Muscle of arm (tissue), 14 donors: ENCODE measurements at places on chromosomes 3 and 15.

GRCh38 chr3:71109977-71110285 lies 473.6 kb downstream of the FOXP1 start:
- no peak for DNase-seq

- DNase-seq: peak; percentile 70
These were observed 5.5 kb downstream of the CPNE4 start for GRCh38 chr3:132029182-132029902.

- DNase-seq: no peak
These were observed 16.9 kb upstream of the C3orf38 start for GRCh38 chr3:88132894-88133293.

DNA sequence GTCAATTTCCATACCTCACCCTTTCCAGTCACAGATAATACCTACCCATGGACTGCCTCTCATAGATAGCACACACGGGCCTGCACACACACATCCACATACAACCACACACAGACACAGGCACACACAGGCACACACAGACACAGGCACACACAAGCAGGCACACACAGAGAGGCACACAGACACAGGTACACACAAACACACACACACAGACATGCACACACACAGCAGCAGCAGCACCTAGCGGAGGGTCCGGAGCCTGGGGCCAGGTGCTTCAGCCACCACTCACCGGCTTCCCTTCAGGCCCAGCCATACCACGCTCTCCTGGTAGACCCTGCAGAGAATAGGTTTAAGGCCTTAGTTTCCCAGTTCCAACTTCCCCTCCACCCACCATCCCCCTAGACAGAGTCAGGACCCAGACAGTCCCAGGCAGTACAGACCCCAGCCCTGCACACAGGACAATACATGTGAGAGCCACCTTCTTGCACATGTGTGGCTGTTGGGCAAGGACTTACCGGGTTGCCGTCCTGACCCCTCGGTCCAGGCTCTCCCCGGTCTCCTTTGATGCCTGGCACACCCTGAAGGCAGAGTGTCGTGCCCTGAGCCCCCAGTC lies 10.5 kb upstream of the UCN2 start:
- no peak for DNase-seq

DNA sequence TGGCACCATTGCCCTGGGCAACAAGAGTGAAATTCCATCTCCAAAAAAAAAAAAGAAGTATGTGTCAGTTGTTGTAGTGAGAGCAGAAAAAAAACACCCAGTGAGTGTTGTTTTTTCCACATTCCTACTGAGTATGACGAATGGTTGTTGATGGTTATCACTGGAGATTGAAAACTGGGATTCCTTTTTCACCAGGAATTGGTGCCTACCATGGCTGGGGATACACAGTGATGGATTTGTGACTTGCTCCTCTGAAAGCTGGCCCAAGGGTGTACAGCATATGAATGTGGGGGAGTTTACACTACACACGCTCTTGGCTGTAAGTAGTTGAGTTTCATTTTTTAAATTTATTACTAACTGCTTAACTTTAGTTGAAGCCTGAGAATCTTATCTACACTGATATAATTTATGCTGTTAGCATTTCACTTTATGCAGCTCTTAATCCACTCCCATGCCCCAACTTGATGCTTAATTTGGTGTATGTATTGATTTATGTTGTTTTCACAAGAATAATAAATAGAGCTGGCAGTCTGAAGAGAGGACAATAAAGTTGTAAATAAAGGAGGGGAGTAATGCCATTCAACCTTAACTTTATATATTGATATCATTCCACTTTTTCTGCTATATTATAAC lies 56.0 kb upstream of the MME start:
- no peak for DNase-seq

DNA sequence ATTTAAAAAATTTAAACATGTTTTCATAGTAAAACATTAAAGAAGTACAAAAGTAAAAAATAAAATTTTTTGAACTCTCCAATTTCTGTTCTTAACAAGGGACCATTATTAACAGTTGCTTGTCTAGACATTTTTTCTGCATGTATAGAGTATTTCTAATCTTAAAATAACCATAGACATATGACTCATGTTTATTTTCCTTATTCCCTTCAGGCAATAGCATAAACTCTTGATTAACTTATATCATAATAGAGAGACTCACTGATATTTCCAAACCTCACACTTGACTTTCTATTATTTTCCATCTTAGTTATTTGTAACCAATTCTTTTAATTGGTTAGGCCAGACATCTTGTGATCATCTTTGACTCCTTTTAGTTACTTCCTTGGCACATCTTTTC lies 325.6 kb upstream of the SOX14 start:
- DNase-seq: no peak

DNA sequence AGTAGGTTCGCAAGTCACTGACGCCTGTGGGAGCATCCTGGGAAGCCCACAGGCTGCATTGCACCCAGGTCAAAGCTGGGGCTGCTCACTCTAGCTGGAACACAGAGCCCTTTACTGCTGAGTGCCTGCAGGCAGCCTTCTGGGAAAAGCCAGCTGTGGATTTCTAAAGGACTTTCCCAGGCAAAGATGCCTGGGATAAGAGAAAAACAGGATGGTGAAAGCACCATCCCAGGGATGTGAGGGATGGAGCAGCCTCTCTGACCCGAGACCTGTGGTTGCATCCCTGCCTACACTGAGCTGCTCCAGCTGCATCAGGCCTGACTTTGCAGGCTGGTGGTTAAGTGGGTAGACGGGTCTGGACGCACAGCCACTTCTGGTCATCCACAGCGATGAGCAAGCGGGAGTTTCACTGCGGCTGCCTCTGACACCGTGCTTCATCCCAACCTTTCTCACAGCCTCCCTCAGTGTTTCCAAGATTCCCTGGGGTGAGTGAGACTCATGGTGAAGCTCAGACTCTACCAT lies 52.5 kb upstream of the AMOTL2 start:
- DNase-seq: no peak

GRCh38 chr3:50637945-50638344 lies 21.0 kb downstream of the MAPKAPK3 start:
- no peak for DNase-seq

DNA sequence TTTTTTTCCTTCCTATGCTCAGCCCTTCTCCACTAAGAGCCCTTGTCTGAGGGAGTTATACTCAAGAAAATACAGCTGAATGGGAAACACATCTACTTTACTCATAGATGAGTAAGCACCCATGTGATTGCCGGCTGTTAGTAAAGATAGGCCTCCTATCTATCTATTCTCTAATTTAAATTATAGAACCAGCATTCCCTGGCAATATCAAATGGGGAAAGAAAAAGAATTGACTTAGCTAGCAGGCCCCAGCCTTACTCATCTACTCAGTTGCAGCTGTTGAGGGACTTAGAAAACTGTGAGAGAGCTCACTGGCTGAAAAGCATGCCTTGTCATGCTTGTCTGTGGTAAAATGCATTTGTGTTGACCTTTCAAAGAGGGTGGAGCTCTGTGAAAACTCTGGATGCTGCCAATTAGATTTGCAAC lies 116.9 kb upstream of the LRRFIP2 start:
- DNase-seq: no peak

DNA sequence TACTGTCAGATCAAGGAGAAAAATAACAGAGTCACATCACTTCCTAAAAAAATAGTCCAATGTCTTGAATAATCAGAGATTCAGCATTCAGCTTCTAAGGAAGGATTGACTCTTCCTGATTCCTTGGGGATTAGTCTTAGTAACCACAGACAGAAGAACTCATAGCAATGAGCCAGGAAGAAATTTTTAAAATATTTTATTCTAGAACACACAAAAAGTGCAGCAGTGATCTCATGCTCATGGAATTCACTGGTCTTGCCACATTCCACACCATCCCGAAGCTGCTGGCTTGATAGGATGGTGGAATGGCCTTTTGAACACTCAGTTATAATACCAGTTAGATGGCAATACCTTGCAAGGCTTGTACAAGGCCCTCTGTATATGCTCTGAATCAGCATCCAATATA lies 43.0 kb upstream of the ABI3BP start:
- no peak for DNase-seq

GRCh38 chr15:57345584-57345983 lies 30.7 kb upstream of the CGNL1 start:
- DNase-seq: no peak

- DNase-seq: no peak
These were observed 10.1 kb downstream of the PCSK6 start for GRCh38 chr15:101479342-101479845.

- DNase-seq: no peak
These were observed 104.0 kb downstream of the CYP19A1 start for GRCh38 chr15:51234176-51234927.

DNA sequence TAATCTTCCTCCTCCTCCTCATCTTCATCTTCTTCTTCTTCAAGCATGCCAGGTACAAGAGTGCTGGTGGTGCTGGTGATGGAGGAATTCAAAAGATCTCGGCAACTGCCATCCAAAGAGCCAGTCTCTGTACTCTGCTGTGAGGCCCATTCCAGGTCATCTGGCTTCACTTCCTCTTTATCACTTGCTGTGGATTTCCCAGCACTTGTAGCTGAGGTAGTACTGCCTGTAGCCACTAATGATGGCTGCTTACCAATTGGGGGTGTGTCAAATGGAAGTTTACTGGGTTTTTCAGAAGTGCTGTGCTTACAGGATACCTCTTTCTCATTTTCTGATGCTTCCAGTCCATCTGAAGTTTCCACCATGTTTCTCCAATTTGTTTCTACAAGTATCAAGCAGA lies 28.8 kb upstream of the SHC4 start:
- no peak for DNase-seq

DNA sequence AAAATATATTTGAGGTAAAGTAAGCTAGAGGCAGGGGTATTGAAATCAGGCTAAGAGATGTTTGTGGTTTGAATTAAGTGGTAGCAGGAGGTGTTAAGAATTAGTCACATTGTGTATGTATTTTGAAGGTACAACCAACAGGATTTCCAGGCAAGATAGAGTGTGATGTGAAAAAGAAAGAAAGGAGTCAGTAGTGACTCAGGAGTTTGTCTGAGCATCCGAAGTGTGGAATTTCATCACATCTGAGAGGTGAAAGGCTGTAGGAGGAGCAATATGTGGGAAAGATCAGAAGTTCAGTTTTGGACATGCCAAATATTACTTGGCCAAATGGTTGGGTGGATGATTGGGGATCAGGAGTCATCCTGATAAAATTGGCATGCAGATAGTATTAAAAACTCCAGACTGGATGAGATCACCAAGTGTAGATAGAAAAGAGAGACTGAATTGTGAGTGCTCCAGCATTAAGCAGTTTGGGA lies 32.1 kb upstream of the EBLN2 start:
- peak; percentile 17 for DNase-seq

GRCh38 chr3:31312400-31312799 lies 220.3 kb upstream of the STT3B start:
- no peak for DNase-seq

GRCh38 chr3:97793420-97794019 lies 28.3 kb upstream of the CRYBG3 start:
- DNase-seq: peak; percentile 67

DNA sequence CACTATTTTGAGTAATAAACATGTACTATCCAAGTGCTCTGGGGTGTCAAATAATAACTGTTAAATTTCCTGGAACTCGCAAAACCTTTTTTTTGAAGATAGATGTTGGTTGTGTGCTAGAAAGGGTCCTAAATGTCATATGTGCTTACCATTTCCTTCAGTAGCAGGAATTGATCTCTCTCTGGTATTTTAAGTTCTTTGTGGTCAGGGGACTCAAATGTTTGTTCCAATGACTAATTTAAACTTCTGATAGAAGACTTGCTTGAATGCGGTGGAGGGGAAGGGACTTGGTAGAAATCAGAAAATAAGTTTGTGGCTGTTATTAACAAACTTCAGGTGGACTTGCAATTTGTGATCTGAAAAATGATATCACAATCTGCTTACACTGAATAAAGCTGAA lies 26.8 kb downstream of the ARIH2 start:
- DNase-seq: no peak

DNA sequence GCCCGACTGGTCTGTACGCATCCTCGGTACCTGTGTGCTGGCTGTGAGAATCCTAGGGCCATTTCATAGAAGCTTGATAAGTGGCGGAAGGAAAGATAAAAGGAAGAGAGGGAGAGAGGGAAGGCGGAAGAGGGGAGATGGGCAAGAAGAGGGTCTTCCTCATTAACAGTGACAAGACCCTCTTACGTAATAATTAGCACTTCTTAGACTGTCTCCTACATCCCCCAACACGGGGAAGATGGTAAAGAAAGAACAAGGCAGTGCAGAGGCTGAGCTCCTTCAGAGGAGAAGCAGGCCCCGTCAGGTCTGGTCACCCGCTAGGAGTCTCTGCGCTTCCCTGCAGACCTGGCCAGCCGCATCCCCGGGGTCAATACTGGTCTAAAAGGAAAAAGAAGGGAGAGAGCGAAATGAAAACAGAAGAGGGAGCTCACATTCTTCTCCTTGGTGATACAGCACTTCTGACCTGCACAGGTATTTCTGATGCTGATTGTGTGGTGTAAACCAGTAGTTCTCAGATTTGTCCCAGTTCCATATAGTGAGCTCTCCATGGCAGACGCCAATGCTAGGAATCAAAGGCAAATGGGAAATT lies 19.0 kb upstream of the FAM240A start:
- no peak for DNase-seq

DNA sequence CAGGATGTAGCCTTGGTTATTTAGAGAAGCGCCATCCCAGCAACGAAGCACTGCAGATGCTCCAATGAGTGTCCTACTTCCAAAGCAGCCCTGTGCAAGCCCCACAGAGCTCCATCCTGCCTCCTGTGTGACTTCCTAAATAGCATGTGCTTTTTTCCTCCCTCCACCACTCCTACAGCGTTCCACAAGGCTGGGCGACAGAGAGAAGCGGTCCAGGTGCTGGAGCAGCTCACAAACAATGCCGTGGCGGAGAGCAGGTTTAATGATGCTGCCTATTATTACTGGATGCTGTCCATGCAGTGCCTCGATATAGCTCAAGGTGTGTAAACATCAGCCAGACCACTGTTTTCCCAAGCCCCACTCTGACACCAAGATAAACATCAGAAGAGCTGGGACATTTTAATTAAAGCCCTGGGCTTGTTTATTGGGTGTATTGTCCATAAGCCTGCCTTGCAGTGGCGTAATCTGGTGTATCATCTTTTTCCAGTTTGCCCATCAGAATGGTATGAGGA lies 22.2 kb upstream of the RHO start:
- DNase-seq: no peak

DNA sequence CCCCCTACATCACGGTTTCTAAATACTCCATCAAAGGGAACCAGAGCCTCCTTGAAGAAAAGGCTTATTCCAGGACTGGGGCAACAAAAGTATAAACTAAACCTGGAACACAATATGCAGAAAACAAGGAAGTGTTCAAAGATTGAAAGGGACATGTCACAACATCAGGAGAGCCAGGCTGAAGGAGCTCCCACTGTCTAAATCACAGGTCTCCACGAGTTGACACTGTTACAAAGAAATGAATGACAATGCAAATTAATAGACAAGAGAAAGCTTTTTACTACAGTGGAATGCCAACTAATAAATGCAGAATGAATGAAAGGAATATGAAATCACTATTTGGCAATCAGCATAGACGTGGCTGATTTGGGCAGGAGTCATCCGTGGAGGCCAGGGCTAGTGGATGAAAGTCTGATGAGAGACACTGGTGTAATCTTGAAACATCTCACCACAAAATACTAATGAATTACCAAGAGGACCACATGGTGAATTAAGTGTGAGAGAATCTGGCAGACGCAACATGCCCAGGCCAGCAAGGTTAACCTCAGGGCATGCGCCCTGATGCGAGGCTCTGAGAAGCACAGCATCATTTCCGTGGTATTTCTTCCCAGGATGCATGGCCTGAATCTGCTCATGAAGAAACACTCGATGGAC lies 123.8 kb upstream of the TJP1 start:
- no peak for DNase-seq

- no peak for DNase-seq
These were observed 25.9 kb upstream of the GABRG3 start for GRCh38 chr15:26945046-26945445.
